ENCODE measurements at places on chromosomes 11 and 22.
A peak's percentile ranks its signal among the peaks of the same experiment; 100 is the strongest.

GRCh38 chr11:107017433-107018218 lies 650 bp downstream of the GUCY1A2 start:
- DNase-seq: peak; percentile 74

GRCh38 chr22:35930933-35931332 lies 97.7 kb downstream of the RBFOX2 start:
- peak; percentile 34 for DNase-seq

DNA sequence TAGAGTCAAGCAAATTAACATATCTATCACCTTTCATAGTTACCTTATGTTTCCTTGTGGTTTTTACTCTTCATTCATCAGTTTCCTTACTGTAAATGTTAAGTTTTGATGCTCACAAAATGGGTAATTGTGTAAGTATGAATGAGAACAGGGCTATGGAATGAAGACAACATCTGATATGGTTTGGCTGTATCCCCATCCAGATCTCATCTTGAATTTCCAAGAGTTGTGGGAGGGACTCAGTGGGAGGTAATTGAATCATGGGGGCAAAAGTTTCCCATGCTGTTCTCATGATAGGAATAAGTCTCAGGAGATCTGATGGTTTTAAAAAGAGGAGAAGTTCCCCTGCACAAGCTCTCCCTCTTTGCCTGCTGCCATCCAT lies 107.6 kb downstream of the CCDC34 start:
- no peak for DNase-seq

DNA sequence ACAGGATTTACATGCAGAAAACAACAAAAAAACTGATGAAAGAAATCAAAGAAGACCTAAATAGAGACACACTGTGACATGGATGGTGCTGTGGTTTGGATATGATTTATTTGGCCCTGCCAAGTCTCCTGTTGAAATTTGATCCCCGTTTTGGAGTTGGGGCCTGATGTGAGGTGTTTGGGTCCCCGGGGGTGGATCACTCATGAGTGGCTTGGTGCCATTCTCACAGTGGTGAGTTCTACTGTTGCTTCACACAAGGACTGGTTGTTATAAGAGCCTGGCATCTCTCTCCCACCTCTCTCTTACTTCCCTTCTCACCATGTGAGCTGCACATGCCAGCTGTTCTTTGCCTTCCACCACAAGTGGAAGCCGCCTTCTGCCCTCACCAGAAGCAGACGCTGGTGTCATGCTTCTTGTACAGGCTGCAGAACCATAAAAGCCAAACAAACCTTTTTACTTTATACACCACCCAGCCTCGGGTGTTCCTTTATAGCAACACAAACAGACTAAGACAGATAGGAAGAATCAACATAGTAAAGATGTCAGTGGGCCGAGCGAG lies 7.8 kb upstream of the RTL6 start:
- DNase-seq: no peak

DNA sequence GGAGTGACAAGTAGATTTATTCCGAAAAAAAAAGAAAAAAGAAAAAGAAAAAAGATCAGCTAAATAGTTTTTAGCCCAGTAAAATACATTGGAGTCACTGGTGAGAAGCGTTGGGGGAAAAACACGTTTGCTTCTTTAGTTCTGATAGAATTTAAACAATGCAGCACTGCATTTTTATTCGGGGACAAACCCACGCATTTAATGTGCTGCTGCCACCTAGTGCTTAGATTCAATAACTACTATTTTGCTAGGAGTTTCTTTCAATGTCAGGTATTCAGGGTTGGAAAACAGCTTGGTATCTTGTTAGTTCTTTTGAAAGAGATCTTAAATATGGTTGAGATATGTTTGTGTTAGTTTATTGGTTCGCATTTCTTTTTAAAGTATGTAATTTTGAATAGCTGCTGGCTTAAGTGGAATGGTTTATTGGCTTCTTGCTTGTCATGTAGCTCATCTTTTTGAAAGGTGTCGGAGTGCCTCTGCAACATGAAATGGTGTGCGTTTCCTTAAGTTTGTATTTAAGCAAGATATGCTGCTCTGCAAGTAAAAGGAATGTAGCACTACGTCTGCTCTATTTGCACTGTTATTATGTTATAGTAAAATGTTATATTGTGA lies 41.9 kb downstream of the SVIP start:
- DNase-seq: peak; percentile 23

DNA sequence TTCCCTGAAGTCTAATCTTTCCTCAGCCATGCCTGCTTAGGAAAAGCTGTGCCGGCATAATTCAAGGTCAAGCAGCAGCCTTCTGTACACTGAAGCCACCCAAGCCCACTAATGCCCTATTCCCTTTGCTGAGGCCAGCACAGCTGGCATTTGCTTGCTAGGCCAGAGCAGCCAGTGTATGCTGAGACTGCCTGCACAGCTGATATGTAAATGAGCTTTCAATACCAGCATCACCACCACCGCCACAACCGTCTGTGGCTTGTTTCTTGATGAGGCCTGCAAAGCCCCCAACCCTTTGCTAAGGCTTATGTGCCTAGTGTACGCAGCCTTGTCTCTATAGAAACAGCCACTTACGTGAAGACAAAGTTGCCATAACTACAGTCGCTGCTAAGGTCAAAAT lies 56.3 kb upstream of the TNRC6B start:
- DNase-seq: no peak

DNA sequence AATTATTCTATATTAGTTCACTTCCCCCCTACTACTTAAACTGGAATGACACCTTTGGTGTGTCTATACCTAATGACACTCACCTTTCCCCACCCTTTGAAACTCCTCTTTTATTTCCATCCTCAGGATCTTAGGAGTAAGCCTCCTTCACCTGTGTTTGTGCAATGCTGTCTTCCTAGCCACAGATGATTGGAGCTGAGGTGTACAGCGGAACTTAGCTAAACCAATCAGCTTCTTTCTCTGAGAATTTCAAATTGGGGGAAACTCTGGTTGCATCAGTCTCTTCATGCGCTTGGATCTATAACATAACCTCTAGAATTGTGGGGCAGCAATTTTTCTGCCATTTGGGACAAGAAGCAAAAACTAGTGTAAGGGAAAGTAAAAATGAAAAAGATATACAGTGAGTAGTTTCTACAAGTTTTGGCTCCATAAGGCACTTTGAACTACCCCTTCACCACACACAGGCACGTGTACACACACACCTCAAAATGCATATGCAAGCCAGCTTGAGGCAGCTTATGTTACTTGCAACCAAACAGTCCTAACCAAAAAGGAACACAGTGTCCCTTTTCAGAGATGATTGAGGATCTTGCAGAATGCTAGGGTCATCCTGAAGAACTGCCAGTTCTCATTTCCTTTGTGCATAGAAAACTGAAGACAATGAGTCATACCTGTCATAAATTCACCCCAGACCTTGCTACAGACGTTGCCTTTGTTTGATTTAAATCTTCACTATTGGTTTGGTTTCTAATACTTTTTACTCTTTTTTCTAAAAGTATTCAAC lies 36.0 kb upstream of the LDLRAD3 start:
- DNase-seq: peak; percentile 70

DNA sequence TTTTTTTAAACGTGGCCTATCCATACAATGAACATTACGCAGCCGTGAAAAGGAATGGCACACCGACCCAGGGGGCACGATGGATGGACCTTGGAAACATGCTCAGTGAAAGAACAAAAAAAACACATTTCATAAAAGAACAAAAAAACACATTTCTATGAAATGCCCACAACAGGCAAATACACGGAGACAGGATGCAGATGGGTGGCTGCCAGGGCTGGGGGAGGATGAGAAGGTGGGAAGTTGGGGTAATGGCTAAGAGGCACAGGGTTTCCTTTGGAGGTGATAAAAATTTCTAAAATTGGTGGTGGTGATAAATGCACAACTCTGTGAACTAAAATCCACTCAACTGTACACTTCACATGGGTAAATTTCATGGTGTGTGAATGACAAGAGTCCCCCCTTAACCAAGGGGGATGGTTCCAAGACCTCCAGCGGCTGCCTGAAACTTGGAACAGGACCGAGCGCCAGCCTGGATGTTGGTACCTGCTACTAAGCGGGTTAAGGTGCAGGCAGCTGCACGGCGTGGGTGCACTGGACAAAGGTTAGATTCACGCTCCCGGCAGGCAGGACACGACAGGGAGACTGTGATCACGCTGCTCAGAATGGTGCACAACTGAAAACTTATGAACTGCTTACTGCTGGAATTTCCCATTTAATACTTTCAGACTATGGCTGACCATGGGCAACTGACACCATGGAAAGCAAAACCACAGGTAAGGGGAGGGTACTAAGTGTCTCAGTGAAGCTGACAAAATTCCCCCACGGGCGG lies 16.5 kb downstream of the BRD1 start:
- no peak for DNase-seq

DNA sequence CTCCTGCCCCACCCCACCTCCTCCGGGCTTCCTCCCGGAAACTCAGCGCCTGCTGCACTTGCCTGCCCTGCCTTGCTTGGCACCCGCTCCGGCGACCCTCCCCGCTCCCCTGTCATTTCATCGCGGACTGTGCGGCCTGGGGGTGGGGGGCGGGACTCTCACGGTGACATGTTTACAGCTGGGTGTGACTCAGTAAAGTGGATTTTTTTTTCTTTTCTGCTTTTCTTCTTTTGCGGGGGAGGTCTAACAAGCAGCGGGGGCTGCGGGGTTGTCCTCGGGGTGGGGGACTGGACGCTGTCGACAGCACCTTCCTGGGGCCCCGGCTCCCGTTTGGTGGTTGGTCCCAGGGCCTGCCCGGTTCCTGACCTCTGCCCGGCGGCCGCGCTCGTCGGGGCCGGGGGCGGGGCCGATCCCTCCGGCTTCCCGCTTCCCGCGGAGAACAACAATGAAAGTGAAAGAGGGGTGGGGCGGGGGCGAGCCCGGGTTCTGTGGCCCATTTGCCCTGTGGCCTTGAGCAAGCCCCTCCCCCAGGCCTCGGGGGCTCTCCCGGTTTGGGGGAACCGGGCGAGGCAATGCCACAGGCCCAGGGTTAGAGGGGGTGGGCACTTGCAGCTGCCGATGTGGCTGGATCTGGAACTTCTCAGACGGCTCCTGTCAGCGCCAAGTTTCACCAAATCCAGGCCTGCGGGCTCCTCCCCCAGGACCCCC lies 975 bp upstream of the MDK start:
- DNase-seq: peak; percentile 62

GRCh38 chr11:99739464-99740089 lies 718.8 kb downstream of the CNTN5 start:
- peak; percentile 24 for DNase-seq

DNA sequence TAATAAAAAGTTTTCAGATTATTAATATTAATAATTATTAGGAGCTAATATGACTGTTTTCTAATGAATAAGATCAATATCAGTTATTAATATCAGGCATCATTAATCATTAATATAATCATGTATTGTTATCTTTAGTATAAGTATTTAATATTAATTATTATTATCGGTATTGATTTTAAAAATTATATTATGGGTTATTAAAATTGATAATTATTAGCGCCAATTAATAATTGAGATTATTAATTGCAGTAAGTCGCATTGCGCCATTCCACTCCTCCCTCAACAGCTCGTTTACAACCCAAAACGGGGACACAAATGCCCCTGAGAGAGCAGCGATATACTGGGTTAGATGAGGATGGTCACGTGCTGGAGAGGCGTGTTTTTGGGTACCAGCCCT lies 20.2 kb downstream of the XNDC1N start:
- no peak for DNase-seq

DNA sequence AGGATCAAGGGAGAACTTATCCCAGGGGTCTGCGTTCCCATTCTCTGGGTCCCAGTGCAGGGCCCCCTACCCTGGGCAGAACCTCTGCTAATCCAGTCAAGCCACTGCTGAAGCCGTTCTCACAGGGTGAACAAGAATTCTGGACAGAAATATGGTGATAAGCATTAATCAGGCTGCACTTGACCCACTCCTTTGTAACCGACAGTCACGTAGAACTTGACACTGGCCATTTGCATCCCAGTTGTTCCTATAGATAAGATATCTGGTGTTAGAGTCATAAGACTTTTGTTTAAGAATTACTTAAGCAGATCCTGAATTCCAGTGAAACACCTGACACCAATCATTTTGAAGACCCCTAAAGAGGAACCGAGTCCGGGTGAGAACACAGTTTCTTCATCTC lies 107.5 kb upstream of the THY1 start:
- no peak for DNase-seq

DNA sequence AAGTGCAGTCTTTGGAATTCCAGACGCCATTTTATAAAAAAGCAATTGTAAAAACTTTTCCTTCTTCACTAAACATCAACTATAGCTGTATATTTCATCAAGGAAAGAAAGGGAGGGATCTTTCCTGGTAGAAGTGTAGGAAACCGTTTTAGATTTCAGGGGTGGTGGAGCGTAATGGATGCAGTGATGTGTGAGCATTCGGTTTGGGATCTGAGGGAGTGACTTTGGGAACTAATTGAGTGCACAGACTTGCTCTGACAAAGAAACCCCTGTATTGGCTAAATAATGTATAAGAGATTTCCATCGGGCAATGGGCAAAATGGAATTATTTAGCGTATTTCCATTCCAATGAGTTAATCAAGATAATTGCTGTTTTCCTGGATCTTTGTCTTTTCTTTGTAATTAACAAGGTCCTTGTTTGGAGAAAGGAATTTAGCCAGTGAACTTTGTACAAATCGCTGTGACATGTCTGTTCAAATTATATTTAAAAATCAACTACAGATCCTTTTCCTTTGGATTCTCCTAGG lies 125.0 kb upstream of the NARS2 start:
- no peak for DNase-seq

GRCh38 chr11:67648140-67648795 lies 2.3 kb downstream of the ACY3 start:
- DNase-seq: no peak

DNA sequence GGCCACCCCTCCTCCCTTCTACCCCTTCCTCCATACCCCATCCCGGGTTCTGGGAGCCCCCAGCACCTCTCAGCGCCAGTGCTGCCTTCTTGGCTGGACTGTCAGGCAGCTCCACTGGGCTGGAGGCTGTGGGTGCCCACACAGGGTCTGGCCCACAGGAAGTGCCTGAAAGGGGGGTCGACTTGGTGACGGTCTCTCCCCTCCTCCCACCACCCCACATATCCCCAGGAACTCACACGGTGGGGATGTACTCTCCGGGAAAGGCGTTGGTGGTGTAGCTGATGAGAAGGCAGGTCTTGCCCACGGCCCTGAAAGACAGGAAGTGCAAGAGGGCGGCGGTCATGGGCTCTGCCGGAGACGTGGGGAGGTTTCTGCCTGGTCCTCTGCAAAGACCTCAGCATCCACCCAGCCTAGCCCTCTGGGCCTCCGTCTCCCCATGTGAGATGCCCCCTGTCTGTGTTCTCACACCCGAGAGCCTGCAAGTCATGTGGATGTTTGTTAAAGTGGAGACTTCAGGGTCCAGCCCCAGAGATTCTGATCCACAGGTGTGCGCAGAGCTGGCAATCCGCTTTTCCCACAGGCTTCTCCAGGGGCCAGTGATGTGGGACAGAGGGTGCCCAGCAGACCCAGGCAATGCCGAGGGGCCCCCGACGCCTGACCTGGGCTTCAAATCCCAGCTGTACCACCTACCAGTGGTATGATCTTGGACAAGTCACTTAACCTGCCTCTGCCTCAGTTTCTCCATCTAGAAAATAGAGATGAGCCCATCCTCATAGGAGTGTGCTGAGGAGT lies 2.5 kb downstream of the RAC2 start:
- no peak for DNase-seq

GRCh38 chr11:63554877-63555223 lies 8.3 kb downstream of the PLAAT2 start:
- no peak for DNase-seq

GRCh38 chr11:117478126-117478860 lies 150.6 kb downstream of the CEP164 start:
- no peak for DNase-seq
